Activated naive CD4-positive, alpha-beta T cell treated with Interleukin-2 at 50 U/mL for 16 hours (primary cell): ENCODE measurements at places on chromosomes 12 and 14.

DNA sequence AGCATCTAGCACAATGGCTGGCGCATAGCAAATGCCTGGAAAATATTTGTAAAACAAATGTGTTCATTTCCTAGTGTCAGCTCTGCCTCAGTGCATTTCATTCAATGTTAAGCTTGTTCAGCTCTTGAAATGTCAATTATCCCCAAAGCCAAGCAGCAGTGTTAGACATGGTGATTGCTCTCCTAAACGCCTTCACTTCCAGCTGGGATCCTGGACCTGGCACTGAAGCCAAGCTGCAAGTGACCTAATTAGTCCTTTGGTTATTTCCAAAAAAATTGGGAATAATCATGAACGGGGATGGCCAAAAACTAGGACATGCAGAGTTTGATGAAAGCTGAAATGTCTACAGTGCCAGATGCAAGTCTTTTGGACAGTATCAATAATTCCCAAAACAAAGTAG, 54.9 kb upstream of the MDGA2 start:
- no peak for DNase-seq

- no peak for DNase-seq
Measured at GRCh38 chr14:93669632-93670031, 118.7 kb downstream of the PRIMA1 start.

DNA sequence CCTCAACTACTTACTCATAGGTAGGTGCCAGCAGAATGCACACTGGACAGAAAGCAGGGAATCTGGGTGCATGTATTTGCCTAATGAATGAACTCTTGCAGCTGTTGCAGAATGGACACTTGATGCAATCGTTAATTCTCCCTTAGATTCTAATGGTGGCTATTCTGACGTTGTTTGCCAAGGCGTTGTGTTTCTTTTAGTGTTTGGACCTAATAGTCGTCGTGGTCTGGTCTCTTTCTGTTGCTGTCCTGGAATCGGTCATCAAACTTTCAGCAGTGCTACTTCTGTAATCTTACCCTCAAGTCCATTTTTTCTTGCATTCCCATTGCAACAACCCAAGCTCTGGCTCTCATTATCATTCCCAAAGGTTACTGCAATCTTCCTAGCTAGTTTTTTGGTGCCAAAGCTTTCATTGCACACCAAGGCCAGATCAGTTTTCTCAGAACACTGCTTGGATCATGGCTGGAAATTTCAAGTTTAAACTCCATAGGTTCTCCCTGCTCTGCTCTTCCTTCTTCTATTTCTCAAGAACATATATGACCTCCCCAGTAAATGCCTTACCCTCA, 31.3 kb downstream of the BMP4 start:
- DNase-seq, result no peak

DNA sequence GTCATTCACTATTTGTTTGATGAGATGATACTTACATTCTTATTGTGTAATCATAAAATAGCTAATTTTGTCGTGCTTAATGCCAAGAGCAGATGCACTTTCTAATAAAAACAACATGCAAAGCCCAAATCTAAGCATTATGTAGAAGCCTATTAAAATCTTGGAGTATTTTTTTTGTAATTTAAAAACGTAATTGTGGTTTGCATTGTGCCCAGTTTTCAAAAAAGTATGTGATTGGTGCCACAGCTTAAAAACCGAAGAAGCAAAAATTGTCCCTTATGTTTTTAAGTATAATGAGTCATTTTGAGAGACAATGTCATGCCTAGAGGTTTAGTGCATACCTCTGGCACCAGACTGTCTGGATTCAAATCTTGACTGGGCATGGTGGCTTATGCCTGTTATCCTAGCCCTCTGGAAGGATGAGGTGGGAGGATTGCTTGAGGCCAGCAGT, 464.8 kb upstream of the RGS6 start:
- no peak for DNase-seq

GRCh38 chr14:106141242-106142220, 615.1 kb downstream of the TMEM121 start:
- peak; percentile 40 for DNase-seq

DNA sequence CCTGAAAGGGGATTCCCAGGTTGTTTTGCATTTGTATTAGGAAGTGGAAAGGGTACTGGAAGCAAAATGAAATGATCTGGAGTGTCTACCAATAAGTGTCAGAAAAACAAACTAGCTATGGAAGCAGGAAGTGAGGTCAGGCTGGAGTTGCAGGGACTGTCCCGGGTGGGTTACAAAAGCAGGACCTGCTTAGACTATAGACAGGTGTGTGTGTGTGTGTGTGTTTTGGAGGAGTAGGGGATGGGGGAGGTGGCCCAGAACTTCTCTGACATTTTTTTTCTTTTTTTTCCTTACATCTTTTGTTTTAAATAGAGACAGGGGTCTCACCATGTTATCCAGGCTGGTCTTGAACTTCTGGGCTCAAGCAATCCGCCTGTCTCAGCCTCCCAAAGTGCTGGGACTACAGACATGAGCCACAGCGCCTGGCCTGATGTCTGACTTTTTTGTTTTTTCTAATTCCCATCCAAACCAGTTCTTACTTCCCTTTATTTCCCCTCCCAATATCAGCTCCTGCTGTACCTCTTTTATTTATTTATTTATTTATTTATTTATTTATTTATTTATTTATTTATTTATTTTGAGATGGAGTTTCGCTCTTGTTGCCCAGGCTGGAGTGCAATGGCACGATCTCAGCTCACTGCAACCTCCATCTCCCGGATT, 512 bp upstream of the RND1 start:
- DNase-seq, result no peak
